ENCODE measurements at places on chromosomes 4 and X. TPM values are rescaled to one million over a fixed set of nuclear protein-coding genes. Genes with fewer than 3 reads are reported as not detected.

The ADAMTS3 gene
- total RNA-seq, result 5.5 TPM

The SPANXB1 gene
- not detected for total RNA-seq

The TACR3 gene
- total RNA-seq, result not detected

The CXorf49 gene
- not detected for total RNA-seq

The IL21 gene
- not detected for total RNA-seq

The SMARCA1 gene
- total RNA-seq, result 86.4 TPM

The FHDC1 gene
- total RNA-seq, result 0.30 TPM

The IL13RA1 gene
- 96.5 TPM for total RNA-seq

The PRRG3 gene
- total RNA-seq, result not detected

The MGARP gene
- total RNA-seq, result 46.9 TPM

The NAP1L2 gene
- total RNA-seq, result 0.59 TPM

The HTRA3 gene
- total RNA-seq, result 12.5 TPM

The TBC1D1 gene
- total RNA-seq, result 48.7 TPM

The PITX2 gene
- 60.6 TPM for total RNA-seq

The FGFR3 gene
- 0.59 TPM for total RNA-seq

The ASMT gene
- total RNA-seq, result not detected

The TRIM60 gene
- total RNA-seq, result not detected

The POF1B gene
- total RNA-seq, result not detected

The IQCM gene
- total RNA-seq, result not detected

Data from smooth muscle cell of the umbilical artery (primary cell).